ENCODE measurements at places on chromosomes 6 and 20.

GRCh38 chr6:16418151-16418550 lies 179.8 kb downstream of the GMPR start:
- DNase-seq = no peak

GRCh38 chr6:168035661-168036545 lies 38.4 kb downstream of the KIF25 start:
- no peak for DNase-seq

DNA sequence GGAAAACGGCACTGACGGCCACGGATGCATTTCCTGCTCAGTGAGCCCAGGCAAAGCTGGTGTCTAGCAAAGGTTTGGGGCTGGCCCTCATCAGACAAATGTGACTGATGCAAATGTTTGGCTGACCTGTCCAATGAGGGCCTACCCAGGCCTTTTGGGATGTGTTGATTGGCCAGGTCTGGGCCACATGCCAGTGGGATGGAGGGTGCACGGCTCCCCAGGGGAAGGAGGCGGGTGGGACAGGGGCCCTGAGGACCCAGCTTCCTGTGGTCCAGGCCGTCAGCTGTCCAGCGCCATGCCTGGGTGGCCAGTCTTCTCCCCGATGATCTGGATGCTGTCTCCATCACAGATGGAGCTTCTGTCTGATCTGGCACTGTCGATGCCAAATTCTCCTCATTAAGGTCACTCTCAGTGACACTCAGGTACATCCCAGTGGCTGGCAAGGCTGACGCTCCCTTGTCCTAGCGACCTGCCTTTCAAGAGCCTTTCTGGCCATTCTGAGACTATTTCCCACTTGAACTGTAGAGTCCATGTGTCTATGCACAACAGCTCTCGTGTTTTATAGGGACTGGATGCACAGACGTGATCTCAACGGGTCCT lies 43.0 kb downstream of the NTSR1 start:
- no peak for DNase-seq

DNA sequence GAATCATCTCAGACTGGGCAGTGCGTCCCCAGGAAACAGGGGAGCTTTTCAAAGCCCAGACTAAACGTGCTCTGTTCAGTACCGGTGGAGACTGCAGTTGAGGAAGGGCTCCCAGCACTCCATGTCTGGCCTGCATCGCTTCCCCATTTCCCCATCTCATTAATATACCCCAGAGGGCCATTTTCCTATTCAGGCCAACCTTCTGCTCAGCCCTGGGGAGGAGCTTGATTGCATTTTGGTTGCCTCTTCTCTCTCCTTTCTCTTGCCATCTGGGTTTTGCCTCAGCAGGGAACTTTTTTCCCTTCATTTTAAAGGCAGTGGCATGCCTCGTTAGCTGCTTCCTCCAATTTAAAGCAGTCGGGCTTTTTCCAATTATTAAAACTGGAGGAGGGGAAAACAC lies 394.3 kb upstream of the SOX4 start:
- no peak for DNase-seq

- DNase-seq = no peak
Observed at GRCh38 chr6:71252410-71252809, 36.2 kb upstream of the OGFRL1 start.

DNA sequence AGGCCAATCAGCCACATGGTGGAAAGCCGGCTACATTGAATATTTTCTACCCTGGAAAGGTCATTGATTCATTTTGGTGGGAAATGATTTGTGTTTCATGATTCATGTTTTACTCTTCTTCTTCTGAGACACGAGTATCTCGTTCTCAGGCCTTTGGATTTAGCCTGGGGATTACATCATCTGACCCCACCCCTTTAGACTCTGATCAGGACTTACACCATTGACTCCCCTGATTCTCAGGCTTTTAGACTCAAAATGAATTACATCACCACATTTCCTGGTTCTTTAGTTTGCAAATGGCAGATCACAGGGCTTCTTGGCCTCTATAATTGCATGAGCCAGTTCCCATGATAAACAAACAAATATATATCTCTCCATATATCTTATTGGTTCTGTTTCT lies 228.8 kb downstream of the ADGRG6 start:
- no peak for DNase-seq

DNA sequence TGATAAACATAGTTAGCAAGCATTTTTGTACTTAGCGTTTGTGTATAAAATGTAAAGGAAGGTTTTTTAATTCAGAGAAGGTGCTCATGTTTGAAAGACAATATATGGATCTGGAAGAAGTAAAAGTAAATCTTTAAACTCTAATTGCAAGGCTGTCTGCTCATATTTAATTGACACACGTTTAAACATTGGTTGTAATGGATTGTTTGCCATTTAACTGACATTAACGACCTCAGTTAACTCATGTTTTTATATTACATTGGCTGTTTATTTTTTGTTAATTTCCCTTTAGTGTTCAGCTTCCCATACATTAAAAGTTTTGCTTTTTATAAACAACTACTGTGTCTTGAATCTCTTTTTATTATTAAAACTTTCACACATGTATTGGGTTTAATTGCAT lies 208.1 kb downstream of the ARID1B start:
- DNase-seq = no peak

DNA sequence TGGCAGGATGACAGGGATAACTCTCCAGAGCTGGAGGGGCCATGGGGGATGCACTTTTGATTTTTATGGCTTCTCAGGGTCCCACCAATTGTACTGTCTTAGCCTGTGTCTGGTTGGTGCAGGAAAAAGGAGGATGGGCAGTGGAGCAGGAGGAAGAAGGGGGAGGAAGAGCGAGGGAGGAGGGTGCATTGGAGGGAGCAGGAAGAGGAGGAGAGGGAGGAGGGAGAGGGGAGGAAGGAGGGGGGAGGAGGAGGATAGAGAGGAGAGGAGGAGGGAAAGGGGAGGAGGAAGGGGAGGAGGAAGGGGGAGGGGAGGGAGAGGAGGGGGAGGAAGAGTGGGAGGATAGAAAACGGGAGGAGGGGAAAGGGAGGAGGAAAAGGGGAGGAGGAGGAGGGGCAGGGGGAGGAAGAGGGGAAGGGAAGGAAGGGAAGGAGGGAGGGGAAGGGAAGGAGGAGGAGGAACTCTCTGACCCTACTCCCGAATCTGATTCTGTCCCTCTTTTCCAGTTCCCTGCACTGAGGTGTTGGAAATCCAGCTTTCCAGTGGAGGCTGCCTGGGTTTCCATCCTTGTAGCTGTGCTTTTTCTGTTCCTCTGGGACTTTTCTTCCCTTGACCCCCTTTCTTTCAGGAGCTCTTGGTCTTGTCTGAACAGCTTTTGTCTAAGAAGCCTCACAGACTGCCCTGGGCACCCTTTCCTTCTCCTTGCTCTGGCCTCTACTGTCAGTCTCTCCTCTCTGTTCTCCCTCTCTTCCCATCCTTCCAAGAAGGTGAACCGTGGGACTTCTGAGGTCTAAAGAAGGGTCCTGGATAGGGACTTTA lies 149.4 kb downstream of the DHX35 start:
- no peak for DNase-seq

GRCh38 chr6:70303034-70303525 lies at the start of gene COL9A1:
TSS of gene COL9A1 (minus strand) at chr6:70303084. CDS start at chr6:70302924, 160 bp downstream.
- DNase-seq = no peak

DNA sequence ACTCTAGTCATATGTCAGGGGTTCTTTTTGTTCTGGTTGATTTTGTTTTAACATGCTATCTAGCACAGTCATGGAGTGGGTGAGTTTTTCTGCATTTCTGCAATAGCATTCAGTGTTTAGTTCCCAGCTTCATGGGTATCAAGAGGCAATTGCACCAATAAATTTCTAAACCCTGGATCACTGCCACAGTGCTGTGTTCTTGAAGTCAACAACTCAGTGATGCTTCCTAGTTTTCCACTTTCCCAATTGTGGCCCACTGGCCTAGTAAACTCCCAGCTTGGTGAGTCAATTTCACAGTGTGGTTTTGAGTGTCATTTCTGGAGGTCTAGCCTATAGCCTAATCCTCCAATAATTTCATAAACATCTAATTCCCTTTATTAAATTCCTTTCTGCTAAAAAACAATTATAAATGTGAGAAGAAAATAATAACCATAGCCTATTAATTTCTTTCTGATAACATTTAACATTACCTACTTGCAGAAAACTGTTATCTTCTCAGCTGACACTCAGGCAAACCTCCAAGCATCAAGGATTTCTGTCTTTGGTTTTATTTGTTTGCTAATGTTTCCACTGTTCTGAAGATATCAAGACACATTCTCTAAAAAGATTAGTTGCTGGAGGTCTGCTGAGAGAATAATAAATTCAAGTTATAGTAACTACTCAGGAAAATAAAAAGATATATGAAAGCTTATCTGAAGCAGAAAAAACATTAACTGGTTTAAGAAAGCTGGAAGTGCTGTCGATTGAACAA lies 89.9 kb downstream of the PDE7B start:
- DNase-seq = no peak

- no peak for DNase-seq
Observed at GRCh38 chr6:35735452-35735851, 1.4 kb upstream of the ARMC12 start.

GRCh38 chr20:4808872-4809271 lies 87.2 kb downstream of the PRND start:
- no peak for DNase-seq

- DNase-seq = no peak
Observed at GRCh38 chr6:119506631-119507174, 157.1 kb upstream of the MAN1A1 start.

GRCh38 chr6:152356016-152356415 lies 281.1 kb downstream of the SYNE1 start:
- DNase-seq = no peak

DNA sequence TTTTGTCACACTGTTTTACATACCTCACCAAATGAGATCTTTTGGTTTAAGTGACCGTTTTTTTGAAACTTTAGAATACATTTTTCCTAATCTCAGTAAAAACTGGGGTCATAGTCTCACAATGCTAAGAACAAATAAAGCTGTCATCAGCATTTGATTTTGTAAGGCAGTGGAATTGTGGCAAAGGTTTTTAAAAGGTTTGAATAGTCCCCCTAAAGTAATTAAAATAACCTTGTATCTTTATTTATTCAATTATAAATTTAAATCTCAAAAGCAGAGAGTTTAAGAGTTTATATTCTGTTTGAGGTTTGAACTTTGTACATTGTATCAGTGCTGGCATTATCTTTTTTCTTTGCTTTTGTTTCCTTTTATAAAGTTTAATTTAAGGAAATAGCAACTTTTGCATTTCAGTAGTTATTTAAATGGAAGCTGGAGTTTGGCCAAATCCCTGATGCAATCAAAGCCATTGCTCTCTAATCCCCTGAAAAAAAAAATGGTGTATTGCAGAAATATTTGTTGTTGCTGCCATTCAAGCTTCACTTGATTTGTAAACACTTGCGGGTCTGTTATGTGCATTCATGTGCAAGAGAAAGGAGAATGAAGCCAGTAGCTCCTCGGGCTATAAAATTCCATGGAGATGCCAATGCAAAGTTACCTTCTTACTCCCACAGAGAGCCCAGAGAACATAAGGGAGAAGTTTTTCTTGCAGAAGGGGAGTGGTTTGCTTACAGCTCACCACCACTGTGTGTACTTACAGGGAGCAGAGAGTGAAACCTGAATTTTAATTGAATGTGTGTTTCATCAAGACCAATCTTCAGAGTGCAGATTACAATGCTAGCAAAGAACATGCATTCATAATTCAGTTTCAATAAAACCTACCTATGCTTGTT lies 391.8 kb downstream of the ARHGAP18 start:
- DNase-seq = no peak

DNA sequence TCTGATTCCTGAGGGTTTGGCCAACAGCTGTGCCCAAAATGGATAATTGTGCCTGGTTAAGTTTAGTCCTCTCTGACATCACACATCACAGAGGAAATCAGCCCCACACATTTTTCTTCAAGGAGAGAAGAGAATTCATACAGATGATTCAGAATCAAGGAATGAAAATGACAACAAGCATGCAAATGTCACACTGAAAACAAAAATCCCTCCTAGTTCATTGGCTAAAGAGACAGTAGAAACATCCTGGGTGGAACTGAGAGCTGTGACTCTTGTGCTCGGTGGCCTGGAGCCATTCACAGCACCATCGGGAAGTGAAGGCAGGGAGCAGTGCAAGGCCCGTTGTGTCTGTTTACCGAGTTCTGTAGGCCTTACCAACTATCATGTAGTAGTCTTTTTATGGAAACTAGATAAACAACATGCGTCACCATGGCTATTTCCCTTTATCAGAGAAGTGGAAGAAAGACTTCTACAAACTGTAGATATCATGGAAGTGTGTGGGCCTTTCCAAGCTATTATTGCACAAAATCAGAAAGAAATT lies 81.7 kb upstream of the TENT5A start:
- no peak for DNase-seq

- DNase-seq = no peak
Observed at GRCh38 chr20:7856756-7857155, 83.5 kb downstream of the HAO1 start.

DNA sequence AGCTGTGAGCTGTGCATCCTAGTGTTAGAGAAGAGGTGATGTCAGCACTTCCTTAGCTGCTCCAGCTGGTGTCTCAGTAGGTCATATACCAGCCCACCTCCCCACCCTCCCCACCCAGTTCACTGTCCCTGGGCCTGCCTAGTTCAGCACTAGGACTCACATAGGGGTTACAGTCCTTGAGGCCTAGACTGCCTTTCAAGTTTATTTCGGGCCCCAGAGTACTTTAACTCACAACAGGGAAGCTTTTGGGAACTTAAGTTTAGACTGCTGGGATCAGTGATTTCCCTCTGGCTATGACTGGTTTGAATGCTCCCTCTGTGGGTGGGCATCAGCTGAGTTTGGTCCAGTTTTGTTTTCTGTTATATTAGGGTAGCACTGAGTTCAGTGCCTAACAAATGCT lies 139.2 kb upstream of the MMS22L start:
- DNase-seq = no peak

- no peak for DNase-seq
Observed at GRCh38 chr20:18090044-18090443, 32.3 kb upstream of the OVOL2 start.

- DNase-seq = no peak
Observed at GRCh38 chr20:8067082-8067481, 47.5 kb upstream of the TMX4 start.

- DNase-seq = no peak
Observed at GRCh38 chr20:7911586-7912330, 28.5 kb downstream of the HAO1 start.

- no peak for DNase-seq
Observed at GRCh38 chr20:24894488-24894887, 54.6 kb upstream of the CST7 start.

DNA sequence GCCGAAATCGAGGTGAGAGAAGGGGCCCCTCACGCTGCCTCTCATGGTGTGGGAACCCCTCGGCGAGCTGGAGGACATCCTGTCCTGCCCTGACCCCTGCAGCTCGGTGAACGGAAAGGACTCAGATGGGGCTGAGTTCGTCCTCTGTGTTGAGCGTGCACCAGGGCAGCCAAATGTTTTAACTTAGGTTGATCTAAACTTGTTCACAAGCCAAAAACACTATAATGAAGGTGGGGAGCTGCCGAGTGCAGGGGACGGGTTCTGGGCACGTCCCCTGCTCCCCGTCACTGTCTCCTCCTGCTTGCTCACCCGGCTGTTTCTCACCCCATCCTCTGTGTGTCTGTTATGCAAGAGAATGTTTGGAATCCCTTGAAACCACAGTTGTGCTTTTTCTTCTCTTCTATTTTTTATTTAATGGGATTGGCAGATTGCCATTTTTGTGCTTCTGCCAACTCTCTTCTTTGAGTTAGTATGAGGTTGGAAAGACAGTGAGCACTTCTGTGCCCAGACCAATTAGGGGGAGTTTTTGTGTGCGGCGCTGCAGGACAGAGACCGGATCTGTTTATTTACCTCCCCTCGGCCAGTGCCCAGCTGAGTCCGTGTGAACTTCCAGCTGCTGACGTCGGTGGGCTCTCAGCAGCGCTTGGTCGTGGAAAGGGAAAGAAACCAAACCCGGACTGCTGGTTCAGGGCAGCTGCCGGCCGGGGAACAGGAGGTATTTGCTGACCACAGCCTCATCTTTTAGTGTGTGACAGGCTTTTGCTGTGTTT lies 158.1 kb downstream of the DTNBP1 start:
- DNase-seq = no peak

Data from activated CD4-positive, alpha-beta T cell treated with anti-CD3 and anti-CD28 coated beads for 4 hours (primary cell).